Osteoblast (primary cell): ENCODE measurements at places on chromosomes 6 and 20. TPM values are rescaled to one million over a fixed set of nuclear protein-coding genes. Genes with fewer than 3 reads are reported as not detected.

TRIM15 gene
- not detected in 2 replicates for total RNA-seq

SNAP25 gene
- total RNA-seq, result 1.8 TPM in 2 replicates

TCF21 gene
- not detected in 2 replicates for total RNA-seq

DEFB132 gene
- total RNA-seq, result not detected in 2 replicates

HNF4A gene
- not detected in 2 replicates for total RNA-seq

UBE3D gene
- total RNA-seq, result 8.3 and 9.7 TPM in 2 replicates

PEX7 gene
- total RNA-seq, result 5.4 and 9.1 TPM in 2 replicates

SLC25A27 gene
- total RNA-seq, result 9.4 and 10.5 TPM in 2 replicates

OR2H2 gene
- total RNA-seq, result not detected in 2 replicates

MOG gene
- total RNA-seq, result not detected in 2 replicates

PLCB4 gene
- 13.0 and 25.6 TPM in 2 replicates for total RNA-seq
